ENCODE measurements at places on chromosomes 2 and 18.
A peak's percentile ranks its signal among the peaks of the same experiment; 100 is the strongest.

- DNase-seq: no peak
Measured at GRCh38 chr2:22517141-22517540, 867.8 kb upstream of the KLHL29 start.

DNA sequence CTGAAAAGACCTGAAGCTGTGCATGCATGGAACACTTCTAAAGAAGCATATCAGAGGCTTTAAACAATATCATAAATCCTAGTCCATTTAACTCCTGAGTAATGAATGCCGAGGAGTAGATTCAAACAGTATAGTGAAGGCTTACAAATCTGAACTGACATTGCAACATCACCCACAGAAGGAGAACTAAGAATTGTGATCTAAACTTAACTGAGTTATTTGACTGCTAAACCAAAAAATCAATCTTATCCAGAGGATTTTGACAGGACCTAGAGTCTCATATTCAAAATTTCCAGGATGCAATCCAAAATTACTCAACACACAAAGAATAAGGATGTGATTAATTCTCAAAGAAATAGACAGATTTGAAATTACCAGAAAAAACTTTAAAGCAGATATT, 181.0 kb downstream of the SLC39A10 start:
- peak; percentile 50 for DNase-seq

DNA sequence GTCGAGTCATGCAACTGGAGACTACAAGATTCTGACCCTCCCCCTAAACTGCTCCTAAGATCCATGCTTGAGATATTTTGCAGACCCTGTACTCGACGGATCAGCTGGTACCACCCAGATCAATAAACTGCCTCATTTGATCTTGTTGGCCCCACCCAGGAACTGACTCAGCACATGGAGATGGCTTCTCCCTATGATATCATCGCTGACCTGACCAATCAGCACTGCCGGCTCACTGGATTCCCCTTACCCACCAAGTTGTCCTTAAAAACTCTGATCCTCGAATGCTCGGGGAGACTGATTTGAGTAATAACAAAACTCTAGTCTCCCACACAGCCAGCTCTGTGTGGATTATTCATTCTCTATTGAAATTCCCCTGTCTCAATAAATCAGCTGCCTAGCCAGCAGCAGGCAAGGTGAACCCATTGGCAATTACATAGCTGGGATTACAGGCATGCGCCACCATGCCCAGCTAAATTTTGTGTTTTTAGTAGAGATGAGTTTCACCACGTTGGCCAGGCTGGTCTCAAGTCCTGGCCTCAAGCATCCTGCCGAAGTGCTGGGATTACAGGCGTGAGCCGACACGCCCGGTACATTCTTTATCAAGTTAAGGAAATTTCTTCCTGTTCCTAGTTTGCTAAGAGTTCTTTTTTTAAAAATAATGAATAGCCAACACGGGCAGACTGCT, 43.6 kb downstream of the VPS54 start:
- no peak for DNase-seq

GRCh38 chr18:69590150-69590549, 189.5 kb downstream of the DOK6 start:
- DNase-seq: no peak

DNA sequence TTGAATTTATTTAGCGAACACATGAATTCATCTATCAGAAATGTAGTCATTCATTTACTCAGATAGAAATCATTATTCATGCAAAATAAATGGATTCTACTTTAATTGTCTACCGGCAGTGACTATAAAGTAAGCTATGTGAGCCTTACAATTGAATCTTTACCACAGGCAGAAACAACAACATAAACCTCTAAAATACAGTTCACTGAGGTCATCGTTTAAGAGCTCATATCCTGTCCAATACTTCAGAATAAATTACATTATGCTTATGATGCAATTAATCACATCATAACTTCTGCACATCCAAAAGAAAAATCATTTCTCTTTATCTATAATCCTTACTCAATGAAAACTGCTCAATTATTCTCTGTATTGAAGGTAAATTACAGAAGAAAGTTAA, 244.7 kb downstream of the HNMT start:
- DNase-seq: no peak

DNA sequence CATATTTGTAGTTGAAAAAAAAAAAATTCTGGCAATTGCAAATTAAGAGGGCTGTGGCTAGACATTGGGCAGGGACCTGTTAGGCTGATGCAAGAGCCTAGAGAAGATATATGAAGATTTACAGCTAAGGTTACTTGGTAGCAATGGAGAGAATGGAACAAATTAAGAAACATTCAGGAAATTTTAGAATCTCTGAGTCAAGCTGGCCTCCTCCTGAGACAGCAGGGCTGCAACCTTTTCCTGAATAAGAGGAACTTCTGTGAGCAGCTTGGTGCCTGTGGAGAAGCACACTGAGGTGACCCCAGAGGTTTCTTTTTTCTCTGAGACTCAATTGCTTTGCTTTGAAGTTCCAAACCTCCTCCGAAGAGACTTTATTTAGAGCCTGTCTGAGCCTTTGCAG, 118.6 kb upstream of the LRATD1 start:
- DNase-seq: no peak

DNA sequence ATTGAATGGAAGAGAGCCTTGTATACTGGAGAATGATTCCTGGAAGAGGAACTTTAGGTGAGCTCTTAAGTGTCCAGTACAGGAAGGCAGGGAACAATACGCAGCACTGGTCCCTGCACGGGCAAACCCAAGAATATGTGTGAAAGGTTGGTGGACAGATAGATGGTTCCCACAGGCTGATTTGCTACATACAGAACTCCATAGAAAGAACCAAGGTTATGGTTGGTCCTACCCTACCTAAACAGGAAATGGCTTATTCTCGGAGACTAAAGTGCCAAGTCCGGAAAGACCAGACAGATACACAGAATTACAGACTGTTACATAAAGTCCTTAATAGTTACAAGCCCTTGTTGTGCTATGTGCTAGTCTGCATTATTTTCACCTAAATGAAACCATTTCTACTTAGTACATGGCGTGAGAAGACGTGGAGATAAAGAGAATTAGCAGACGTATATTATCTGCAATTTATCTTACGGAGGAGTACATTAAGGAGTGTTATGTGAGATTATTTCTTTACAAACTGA, 1.2 kb downstream of the REV1 start:
- peak; percentile 34 for DNase-seq

- peak; percentile 10 for DNase-seq
Measured at GRCh38 chr2:54479424-54479823, 23.3 kb downstream of the SPTBN1 start.

DNA sequence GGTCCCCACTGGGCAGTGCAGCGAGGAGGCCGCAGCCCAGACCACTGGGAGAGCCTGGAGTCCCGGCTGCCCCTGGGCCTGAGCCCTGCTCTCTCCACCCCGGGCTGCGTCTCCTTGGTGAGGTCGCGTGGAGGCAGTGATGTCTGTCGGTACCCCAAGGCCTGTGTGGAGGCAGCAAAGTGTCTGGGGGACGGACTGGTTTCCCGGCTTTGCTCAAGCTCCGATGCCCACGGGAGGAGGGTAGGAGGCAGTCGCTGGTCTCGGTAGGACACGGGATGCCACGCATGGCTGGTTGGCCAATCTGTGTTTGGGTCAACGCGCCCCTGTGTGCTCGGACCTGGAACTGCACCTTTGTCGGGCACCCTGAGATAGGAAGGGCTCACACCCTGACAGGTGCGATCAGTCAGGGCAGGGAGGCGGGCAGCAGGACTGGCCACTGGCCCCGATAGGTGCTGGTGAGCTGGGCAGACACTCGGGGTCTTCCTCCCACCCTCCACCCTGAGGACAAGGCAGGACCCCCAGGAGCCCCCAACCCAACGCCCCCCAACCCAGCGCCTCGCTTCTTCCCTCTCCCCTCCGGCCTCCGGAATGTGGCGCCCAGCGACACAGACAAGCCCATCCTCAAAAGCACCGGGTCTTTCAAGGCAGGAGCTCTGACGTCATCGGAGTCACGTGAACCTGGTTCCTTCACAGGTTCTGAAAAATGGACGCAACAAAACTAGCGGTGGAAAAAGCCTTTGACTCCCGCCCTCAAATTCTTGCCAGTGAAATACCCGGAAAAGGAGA, 288.6 kb downstream of the NDUFA10 start:
- no peak for DNase-seq

- no peak for DNase-seq
Measured at GRCh38 chr18:71630696-71631095, 913.4 kb downstream of the CBLN2 start.

DNA sequence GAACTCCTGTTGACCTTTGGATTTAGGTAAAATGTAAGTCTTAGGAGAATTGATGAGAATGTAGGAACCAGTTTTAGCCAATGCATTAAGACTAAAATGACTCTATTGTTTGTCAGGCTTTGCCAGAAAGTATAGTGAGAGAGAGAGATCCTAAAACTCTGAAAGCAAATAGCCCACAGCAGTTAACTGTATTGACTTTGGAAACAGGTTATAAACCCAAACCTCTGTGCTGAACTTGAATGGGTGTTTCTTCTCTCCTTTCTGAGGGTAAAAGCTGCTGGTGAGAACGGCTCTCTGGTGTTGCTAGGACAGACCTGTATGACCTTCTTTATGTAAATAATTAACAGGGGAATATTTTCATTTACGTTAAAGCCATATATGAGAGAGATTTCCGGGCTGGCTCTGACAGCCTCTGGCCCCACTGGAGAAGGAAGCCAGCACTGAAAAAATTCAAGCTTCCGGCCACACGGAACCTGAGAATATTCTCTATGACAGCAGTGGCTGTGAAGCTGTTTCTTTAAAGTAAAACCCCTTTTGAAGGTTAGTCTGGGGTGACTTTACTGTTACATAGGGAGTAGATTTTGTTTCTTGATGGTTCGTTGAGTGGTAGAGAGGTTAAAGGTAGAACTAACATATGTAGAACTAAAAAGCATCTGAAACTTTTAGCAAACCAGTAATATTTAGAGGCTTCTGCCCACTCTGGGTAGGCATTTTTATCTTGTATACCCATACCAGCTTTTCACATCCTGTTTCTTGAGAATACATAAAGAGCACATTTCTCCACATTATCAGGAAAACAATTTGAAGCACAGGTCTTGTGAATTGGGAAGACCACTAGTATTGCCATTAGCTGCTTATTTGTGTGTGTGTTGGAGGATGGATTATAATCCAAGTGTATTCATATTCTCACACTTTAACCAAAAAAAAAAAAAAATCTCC, 123.8 kb downstream of the SPTBN1 start:
- peak; percentile 18 for DNase-seq

DNA sequence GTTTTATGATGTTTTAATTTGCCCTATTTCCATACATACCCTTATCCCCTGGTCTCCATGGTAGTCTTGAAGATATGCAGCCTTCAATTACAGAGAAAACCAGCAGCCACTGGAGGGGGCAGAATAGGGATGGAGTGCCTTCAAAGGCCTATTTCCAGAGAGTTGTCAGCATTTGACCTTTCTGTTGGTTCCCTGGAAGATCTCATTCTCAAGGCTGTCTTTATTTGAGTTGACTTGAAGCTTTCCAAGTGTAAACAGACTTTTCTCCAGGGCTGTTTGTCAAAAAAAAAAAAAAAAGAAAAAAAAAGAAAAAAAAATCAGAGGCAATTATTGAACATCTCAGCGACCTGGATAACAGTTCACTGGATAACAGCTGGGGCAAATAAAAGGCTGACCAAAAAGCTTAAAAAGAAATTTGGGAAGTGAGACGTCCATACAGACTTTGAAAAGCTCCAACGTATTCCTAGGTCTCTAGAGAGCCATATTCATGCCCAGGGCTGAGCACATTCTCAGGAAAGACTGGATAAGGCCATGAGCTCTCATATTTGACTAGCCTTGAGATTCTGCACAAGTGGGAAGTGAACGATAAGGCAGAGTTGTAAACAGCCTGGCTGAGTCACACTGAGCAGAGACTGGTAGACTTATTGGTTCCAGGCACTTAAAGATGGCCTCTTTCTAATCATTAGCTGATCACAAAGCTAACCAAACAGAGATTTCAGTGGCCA, 126.6 kb downstream of the VAPA start:
- no peak for DNase-seq

DNA sequence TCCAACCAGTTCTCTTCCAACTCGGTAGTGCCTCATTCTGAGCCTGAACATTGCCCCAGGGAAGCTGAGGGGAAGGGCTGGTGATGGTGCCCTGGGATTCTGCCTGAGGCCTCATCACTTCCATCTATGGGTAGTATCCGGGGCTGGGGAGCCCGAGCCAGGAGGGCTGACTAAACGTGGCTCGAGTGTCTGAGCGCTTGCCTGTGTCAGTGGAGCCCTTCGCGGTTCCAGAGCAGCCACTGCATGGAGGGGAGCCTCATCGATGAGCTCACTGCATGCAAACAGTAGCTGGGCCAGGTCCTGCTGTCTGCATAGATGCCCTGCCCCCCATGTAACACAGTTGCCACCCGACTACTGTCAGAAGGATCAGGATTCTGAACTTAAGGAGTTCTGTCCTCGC, 129.3 kb downstream of the GLI2 start:
- DNase-seq: no peak

- DNase-seq: no peak
Measured at GRCh38 chr2:154488801-154489200, 209.7 kb upstream of the KCNJ3 start.

DNA sequence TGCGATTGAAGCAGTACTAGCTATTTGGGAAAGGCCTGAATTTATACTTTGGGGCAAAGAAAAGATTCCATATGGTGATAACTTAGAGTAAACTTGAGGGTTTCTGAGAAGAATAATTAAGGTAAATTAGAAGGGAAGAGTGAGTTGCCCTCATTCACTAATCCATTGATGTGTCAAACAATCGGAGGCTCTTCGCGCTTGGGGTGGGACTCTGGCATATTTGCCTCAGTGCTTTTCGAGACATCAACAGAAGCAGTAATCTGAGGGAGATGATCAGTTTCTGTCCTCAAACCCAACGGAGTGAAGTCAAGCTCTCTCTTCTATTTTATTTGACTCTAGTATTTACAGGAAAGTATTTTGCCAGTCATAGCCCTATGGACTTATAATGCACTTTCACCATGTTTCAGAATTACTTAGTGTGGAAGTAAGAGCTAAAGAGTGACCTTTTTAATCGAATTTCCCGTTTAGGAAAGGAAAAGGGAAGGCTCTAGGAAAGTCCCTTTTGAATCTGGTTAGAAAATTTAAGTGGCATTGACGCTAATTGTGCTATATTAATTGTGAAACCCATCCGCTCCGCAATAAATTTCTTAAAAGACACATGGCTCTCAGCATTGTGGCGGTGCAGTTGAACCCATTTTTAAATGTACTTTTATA, 1.3 kb downstream of the RAB10 start:
- peak; percentile 88 for DNase-seq

- no peak for DNase-seq
Measured at GRCh38 chr2:228352048-228352447, 170.6 kb upstream of the SPHKAP start.

DNA sequence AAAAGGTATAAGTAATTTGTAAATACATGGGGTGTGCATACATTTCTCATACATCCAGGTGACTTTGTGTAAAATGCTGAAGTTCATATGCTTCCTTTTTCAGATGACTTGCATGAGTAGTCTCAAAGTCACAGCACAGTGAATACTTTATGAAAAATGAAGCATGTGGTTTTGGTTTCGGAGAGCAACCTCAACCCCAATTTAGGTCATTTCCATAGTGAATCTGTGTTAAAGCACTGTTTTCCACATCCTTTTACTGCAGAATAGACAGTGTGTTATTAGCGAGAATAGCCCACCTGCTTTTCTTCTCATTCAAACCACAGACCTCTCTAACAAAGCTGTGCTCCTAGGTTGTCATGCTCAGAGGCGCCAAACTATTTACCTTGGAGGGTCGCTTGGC, 204.4 kb upstream of the RASGRP3 start:
- no peak for DNase-seq

- DNase-seq: no peak
Measured at GRCh38 chr18:55266981-55267380, 307.7 kb upstream of the CCDC68 start.
